ENCODE measurements at places on chromosomes 12 and 14.
A peak's percentile ranks its signal among the peaks of the same experiment; 100 is the strongest.

- DNase-seq, result no peak
These were observed 136.9 kb downstream of the ITPR2 start for GRCh38 chr12:26696048-26696612.

DNA sequence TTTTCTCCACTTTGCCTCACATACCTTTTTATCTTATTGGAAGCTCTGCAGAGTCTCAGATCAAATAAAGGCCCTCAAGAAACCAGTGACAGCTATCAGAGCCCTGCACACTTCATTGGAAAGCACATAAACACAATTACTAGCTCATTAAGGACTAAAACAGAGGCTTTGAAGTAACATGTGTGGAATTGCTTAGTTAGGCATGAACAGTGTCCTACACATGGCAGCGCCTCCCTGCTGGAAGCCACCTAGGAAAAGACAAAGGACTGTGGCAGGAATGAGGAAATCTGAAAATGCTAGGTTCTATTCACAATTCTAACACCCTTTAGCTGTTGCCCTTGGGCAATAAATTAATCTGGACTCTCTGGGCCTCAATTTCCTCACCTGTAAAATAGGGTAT, 89.4 kb downstream of the SUDS3 start:
- DNase-seq, result no peak

DNA sequence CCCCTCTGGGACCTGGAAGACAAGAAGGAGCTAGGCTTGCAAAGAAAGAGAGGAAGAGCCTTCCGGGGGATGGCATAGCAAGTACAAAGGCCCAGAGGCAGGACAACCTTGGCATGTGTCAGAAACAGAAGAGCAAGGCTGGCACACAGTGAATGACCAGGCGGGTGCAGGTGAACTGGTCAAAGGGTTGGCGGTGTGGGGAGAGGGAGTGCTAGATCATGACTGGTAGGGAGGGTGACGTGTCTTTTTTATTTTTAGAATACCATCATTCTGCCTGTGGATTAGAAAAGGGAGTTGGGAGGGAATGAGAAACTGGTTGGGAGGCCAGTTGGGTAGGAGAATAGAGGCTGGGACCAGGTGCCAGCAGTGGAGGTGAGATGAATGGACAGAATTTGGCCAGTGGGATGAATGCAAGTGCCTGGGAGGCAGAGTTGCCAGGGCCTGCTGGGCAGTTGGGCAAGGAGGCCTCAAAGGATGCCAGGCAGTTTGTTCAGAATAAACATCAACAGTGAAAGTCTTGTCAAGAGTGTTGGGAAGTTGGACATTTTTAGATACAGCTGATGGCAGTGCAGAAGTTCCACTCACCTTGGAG, 168.3 kb downstream of the CACNA1C start:
- DNase-seq, result no peak

DNA sequence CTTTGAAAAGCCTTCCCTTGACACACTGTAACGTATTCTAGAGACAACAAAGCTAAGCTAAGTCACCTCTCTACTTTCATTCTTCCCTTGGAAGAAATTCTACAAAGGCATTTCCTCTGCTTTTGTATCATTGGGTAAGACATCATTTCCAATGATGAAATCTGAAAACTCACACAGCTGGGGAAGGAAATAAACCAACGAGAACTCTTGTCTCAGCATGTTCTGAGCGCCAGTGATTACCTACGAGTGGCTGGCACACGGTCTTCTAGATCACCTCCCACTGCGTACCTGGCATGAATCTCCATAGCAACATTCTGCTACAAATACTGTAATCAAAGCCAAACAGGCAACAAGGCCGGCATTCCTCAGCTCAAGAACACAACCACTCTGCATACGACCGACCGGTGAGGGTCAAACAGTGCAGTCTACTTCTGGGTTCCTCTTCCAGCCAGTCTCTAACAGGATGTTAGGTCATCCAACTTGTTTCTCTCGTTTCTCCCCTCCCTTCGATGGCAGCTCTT, 7.6 kb downstream of the VPS37B start:
- DNase-seq, result no peak

GRCh38 chr14:92568621-92569479, 55.3 kb downstream of the RIN3 start:
- no peak for DNase-seq

DNA sequence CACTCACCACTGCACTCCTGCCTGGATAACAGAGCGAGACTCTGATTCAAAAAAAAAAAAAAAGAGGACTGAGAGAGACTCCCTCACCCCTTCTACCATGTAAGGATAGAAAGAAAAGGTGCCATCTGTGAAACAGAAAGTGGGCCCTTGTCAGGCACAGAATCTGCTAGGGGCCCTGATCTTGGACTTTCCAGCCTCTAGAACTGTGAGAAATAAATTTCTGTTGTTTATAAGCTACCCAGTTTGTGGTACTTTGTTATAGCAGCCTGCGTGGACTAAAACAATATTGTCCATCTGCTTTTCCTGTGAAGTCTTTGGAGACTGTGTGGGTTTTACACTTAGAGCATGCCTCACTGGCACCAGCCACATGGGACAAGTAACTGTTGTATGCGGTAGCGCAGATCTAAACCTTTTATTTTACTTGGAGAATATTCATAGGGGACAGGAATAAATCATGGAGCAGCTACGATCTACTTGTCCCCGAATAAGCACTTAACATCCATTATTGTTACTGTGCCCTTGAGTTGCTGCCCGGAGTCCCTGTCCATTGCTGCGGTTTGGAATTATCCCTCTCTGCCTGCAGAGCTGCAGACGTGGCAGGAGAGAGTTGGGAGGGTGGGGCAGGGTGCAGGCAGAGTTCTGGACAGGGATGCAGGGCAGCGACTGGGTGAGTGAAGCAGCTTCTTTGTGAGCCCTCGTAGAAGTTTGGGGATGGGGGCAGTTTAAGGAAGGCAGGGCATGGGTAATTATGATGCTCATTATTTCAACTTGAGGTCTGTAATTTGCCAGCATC, 52.4 kb upstream of the STON2 start:
- DNase-seq, result no peak

DNA sequence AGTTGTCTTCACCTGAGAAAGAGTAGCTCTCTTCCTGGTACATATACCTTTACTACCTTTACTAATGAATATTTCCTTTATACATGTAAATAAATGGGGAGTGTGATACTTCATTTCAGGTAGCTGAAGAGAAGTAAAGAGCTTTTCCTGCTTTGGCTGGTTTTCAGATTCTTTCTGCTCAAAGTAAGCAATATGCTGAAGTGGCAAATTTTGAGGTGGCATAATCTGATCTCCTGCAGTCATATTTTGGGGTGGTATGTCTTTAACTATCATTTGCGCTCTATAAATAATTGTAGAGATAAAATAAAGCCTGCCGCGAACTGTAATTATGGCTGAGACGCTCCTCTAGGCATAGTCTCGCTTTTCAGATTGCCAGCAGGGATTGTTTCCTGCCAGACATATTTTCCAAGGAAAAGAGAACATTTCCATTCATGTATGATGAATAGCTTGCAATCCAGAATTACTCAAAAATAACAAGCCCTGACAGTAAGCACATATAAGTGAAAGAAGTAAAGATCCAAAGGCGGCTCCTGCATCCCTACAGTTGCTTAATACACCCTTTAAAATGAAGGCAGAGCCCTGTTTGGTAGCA, 200.7 kb downstream of the C12orf50 start:
- no peak for DNase-seq

GRCh38 chr12:65695113-65695865, 129.0 kb upstream of the HMGA2 start:
- peak; percentile 15 for DNase-seq

DNA sequence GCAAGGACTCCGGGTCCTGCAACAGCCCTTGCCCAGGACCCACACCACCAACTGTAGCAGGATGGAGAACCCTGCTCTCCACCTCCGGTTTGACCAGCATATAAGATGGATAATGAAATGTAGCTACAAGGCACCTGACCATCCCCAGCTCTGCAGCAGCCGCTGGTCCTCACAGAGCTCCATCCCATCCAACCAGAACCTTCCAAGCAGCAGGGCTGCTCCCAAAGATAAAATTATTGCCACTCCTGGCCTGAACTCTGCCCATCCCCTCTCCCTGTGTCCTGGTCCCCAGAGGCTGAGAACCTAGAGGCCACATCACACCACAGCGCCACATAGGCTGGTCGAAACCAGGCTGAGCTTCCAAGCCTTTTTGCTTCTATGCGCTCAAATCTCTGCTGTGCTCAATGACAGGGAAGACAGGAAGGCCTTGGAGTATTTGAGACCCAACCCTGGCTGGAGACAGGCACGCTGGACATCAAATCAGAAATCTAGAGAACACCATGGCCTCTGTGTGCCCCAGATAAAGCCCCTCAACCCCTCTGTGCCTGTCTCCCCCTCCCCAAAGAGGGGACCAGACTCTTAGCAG, 4.2 kb downstream of the CDK2AP1 start:
- no peak for DNase-seq

DNA sequence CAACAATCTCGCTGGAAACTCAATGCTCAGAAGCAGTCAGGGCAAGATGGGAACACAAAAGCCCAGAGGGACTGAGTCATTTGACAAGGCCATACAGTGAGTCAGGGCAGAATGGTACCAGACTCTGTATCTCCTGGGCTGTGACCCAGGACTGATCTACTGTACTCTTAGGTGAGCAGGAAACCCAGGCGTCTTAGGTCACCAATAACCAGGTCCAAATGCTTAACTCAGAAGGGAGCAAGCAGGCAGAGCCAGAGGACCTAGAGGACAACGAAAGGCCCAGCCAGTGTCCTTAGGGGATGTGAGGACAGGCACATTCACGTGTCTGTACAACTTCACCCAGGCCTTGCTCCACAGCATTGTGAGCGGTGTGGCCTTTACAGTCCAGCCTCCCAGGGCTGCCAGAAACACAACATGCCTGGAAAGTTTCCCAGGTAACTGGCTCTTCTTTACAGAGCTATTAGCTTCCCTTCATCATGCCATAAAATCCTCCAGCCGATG, 69.9 kb downstream of the ARL6IP4 start:
- no peak for DNase-seq

DNA sequence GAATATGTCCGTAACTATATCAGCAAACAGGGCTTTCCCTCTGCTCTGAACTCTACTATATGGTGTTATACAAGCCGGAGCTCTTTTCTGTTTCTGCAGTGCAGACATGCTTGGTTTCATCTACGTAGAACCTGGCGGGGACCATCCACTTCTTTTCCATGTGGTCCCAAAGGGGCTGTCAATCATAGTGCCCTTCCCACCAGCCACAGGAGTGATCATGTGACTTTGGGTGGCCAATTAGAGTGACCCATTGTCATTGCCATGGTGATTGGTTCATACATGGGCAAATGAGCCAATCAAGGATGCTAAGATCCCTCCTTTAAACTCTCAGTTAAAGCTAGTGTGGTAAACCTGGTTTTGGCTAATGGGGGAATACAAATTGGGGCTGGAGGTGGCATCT, 281.3 kb downstream of the TMEM132D start:
- no peak for DNase-seq

DNA sequence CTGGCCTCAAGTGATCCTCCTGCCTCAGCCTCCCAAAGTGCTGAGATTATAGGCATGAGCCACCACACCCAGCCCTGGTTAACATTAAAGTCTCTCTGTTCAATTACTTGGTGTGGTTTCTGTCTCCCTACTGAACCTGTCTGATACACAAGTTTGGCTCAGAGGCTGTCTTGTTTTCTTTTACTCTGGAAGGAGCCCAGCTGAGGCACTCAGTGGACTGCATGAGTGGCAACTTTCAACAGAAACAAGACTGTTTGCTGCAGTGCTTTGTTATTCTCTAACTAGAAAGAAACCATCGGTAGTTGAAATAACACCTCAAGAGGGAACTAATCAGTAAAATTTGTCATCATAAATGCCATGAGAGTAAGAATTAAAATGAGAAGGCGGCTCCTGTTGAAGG, 238.7 kb downstream of the FOXN3 start:
- no peak for DNase-seq

GRCh38 chr14:54922598-54922997, 20.0 kb upstream of the GCH1 start:
- DNase-seq, result no peak
